Urinary bladder (tissue), 4 donors: ENCODE measurements at places on chromosomes 1 and 21. TPM values are rescaled to one million over a fixed set of nuclear protein-coding genes. Genes with fewer than 3 reads are reported as not detected.

GRCh38 chr1:244780311-244780710 is 55.1 kb upstream of the COX20 start:
- DNase-seq: no peak

Gene EDARADD
- 10.6 TPM for total RNA-seq

Gene DCST1
- not detected for total RNA-seq

DNA sequence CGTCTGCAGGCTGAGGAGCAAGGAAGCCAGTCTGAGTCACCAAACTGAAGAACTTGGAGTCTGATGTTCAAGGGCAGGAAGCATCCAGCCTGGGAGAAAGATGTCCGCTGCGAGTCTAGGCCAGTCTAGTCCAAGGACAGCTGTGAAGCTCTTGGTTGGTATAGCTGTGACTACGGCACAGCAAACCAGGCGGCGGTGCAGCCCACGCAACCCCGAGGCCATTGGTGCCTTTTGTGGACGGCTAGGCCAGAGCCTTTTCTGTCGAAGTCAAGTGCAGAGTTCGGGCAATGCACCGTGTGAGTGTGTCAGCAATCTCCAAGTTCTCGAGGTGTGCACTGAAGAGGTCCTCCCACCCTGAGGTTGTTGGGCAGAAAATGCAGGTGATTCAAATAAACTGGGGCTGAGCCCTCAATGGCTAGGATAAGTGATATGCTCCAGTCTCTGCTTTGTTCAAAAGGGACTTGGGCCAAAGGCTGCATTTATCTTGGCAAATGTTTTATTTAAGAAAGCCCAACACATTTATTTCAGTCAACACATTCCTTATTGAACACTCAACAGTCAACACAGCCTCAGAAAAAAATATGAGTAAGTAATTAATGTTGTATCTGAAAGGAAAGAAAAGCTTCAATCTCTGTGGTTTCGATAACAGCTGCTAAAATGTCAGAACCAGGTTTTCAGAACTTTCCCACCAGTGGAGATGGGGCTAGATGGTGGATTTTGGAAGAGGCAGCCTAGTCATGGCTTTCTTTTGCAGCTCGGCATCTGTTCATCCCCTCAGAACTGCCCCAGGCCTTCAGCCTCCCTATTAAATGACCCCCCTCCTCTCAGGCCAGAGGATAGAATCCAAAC is 78.1 kb upstream of the COX20 start:
- DNase-seq: no peak

Gene RNU1-2
- under 0.01 TPM for total RNA-seq

- DNase-seq: no peak
Measured at GRCh38 chr1:36625253-36625934, 142.7 kb upstream of the CSF3R start.

- no peak for DNase-seq
Measured at GRCh38 chr21:38984982-38985567, 179.3 kb downstream of the ETS2 start.

Gene ST6GALNAC5
- 42.5 TPM for total RNA-seq

Gene SLC45A3
- total RNA-seq: 4.8 TPM

Gene KRTAP19-5
- total RNA-seq: not detected

DNA sequence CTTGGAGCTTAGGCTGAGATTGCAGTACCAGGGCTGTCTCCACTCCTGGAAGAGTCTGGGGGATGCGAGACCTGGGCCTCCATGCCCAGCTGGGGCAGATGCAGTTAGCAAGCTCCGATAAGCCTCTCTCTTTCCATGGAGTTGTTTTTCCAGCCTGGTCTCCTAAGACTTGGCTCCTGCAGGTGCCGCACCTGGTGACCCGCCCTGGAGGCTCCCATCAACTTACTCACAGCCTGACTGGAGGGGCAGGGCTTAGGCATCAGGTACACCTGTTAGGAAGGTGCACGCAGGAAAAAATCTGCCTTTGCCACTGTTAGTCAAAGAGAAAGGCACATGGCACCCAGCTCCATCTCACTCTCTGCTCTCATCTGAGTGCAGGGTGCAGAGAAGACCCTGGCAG is 198.1 kb upstream of the TMEM51 start:
- DNase-seq: no peak

DNA sequence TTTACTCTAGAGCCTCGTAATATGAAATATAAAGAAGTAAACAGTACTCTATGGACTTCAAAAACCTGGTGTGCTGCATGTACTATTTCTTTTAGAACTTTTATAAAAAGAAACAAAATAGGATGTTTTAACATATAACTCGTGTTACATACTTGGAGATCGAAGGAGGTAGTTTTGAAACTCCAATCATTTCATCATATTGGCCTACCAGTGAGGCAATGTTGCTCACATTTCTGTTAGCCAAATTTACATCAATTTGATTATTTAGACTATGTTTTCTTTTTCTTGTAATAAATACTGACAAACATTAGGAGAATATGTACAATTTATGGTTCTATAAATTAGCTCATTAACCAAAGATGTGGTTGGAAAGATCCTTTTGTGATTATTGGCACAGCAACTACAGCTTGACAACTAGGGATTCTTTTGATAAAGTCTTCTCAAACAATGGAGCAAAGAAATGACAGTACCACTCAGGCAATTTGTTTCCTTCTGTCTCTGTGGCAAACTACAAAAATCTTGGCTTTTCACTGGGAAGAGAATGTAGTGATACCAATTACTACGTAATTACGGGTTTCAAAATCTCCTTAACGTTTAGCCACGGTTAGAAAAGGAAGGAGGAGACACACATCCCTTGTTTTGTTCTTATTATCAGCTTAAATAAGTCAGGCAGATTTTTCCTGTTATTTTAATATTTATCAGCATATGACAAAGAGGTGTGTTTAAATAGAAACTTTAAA is 266.6 kb upstream of the SGIP1 start:
- DNase-seq: no peak

GRCh38 chr1:201136355-201137023 is 9.5 kb upstream of the ASCL5 start:
- DNase-seq: no peak

DNA sequence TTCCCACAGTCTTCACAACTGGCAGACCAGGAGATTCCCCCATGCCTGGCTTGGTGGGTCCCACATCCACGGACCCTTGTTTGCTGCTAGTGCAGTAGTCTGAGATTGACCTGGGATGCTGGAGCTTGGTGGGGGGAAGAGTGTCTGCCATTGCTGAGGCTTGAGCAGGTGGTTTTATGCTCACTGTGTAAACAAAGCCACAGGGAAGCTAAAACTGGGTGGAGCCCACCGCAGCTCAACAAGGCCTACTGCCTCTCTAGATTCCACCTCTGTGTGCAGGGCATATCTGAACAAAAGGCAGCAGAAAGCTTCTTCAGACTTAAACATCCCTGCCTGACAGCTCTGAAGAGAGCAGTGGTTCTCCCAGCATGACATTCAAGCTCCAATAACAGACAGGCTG is 177.3 kb upstream of the ETV3 start:
- DNase-seq: no peak

DNA sequence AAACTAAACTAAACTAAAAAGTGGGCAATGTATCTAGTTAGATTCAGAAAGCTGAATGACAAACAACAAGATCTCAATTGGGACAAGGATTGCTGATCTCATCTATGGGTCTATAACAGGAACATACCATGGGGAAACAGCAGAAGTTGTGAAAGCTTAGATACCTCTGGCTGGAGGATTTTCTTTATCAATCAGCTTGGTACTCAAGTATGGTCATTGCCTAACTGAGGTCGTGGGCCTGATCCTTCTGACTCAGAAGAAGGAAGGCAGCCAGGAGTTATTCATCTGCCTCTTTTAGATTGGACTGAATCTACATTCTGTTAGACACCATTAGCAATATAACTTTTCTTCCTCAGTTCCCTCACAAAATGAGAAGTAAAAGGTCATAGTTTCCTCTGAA is 39.7 kb downstream of the DNTTIP2 start:
- DNase-seq: no peak

- DNase-seq: no peak
Measured at GRCh38 chr1:90616395-90616794, 100.7 kb downstream of the BARHL2 start.

DNA sequence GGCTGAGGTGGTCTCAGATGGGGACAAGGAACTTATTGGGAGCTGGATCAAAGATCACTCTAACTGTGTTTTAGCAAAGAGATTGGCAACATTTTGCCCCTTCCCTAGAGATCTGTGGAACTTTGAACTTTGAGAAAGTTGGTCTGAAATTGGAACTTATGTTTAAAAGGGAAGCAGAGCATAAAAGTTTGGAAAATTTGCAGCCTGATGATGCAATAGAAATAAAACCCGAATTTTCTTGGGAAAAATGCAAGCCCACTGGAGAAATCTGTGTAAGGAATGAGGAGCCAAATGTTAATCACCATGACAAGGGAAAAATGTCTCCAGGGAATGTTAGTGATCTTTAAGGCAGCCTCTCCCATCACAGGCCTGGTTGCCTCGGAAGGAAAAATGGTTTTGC is 17.2 kb downstream of the CFH start:
- DNase-seq: no peak

Gene PRAMEF20
- total RNA-seq: not detected

Gene CFHR3
- total RNA-seq: 0.48 TPM

DNA sequence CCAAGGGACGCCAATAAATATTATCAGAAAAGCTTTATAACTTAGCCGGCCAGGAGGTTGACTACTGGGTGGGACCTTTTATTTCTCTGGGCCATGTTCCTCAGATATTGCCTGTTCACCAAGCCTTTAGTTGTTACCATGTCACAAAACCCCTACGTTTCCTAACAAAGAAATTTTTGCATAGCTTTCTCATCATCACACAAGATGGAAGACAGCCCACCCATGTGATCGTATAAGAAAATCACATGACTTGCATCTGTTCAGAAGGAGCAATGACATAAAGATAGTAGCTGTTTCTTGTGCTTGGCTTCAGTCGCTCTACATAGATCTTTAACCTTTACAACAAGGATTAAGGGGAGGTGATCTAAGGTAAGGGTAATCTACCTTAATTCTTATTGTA is 88.9 kb upstream of the NGF start:
- no peak for DNase-seq

Gene CCDC190
- 0.26 TPM for total RNA-seq

DNA sequence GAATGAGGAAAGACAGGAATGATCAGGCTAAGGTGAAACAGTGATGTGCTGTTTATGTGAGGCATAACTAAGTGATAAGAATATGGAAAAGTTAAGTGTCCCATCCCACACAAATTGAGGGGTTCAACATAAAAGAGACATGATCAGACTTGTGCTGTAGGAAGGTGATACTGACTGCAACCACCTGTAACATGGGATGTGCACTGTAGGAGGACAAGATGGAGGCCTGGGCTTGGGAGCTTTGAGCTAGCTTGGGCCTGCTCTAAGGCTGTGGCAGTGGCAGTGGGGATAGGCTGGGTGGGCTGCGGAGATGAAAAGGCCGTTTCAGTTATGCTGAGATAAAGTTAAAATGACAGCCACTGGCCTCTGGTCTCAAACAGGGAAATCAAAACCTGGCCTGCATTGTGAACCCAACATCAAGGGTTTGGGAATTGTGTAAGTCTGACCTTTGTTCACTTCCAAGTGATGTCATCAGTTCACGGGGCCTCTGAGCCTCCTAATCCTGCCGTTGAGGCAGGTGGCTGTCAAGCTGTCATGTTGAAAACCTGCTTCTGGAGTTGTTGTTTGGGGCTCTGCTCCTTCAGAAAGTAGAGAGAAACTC is 61.2 kb upstream of the TENT5C start:
- DNase-seq: no peak

DNA sequence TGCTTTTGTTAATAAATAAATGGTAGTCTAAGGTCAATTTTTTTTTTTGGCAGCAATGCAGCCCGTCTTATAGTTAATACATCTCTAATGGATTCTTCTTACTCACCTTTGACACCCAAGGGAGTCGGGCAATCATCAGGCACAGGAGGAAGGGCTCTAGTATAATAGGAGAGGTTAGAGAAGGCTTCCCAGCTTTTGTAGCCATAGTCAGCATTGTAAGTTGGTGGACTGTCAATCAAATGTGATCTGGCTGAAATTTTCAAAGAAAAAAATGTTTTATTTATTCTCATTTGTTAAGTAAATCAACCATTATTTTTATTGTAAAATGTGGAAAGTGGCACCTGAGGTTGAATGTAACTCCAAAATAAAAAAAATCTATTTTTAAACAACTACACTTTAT is 2.1 kb downstream of the PTGS2 start:
- no peak for DNase-seq

DNA sequence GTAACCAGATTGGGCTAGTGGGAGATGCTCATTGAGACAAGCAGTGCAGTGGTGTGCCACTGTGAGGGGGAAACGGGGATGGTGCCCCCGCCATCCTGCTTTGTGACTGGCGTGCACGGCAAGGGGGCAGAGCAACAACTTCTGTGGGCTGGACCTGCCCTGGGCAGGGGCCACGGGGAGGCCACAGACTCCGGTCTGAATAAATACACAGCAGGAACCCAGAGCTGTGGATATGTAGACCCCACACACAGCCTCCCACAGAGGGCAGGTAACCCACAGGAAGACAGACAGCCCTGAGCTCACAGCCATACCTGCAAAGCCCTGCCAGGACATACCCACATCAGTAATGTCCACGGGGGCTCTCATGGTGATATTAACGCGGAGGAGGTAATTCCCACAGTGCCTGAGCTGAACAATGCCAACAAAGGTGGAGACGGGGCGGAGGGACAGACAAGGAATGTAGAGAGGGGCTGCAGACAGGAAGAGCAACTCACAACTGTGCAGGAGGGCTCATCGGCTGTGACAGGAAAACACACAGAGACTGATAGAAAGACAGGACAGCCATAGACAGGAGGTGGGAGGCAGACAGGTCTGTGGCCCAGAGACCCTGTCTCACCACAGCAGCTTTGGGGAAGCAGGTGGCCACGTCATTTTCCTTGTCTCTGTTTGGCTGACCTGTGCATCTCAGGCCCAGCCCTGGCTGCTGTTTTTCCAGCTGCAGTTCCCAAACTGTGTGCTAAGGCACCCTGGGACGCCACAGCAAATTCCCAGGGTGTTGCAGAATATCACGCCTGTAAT is 4.9 kb upstream of the WNT3A start:
- no peak for DNase-seq

DNA sequence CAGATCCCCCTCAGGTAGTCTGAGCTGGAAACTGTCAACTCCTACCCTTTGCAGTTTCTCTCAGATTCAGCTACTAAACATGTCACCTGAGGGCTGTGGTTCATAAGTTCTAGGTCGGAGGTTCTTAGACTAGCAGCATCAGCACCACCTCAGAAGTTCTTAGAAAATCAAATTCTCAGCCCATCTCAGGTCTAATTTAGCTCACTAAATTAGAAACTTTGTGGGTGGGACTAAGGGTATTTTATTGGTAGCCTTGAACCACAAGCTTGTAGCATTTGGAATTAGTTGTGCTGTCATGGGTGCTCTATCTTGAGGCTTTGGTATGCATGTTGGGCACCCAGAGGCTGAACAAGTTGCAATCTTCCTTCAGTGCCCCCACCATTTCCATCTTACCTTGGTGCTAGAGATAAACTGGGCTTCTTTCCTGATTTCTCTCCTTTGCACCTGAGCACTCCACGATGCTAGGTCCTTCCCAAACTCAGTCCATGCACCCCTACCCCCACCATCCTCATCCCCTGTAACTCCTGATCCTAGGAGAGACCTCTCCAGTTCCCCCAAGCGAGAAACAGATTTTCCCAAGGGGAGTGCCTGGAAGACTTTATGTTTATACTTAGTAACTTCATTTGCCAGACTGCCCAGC is 54.2 kb downstream of the S1PR1 start:
- DNase-seq: no peak
